ENCODE measurements at places on chromosomes 6 and 20.

DNA sequence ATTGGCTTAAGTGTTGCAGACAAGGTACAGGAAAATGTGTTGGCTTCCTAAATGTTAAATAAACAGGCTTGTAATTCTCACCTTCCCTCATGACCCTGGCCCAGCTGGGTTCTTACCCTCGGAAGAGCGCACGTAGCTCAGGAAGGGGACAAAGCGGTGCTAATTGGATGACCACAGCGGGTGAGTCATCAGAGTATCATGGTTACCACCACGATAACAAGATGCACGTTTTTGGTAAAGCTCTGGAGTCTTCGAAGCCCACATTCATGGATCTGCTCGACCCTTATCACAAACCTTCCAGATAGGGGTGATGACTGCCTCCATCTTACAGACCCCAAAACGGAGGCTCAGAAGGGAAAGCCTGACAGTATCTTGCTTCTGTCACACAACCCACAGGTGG, 32.8 kb downstream of the APCDD1L start:
- DNase-seq = no peak

- no peak for DNase-seq
Measured at GRCh38 chr6:44508646-44509045, 121.1 kb downstream of the CDC5L start.

- DNase-seq = no peak
Measured at GRCh38 chr20:57440678-57441509, 49.7 kb downstream of the RBM38 start.

DNA sequence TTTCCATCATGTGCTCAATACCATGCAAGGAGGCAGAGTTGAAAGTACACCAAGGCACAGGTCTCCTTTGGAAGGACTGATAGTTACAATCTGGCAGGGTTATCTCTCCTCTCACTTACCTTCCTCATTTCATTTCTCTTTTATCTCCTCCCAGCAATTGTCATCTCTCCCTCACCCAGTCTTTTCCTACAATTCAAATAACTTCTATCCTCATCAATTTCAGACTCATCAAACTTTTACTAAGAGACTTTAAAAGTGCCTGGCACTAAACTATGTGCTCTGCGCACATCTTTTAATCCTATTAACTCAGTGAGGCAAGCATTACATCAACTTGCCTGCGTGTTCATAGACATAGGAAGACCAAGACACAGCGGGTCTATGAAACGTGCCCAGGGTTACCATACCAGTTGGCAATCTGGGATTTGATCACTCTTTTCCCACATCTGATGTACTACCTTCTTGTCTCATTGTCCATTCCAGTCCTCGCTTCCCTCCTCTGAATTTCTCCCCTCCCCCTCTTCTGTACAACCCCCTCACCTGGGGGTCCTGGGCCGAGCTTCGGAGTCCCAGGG, 1.2 kb downstream of the VARS1 start:
- no peak for DNase-seq

DNA sequence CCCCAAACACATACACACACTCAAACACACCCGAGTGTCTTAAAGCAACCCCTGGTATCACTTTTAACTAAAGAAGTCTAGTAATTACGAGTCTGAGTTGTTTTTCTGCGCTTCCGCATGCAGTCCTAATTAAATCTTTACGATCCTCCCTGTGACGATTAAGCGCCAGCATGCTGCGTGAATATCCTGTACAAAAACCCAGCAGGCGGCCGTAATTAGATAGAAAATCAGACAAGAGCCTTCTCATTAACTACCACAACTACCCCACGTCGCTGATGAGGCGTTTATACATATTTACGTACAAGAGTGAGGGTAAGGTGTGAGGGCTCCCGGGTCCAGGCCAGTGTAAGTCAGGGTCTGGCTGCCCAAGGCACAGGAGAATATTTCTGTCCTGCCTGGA, 8.1 kb downstream of the TFAP2B start:
- DNase-seq = no peak

GRCh38 chr20:46400828-46401477, 5.5 kb downstream of the ELMO2 start:
- peak; percentile 20 for DNase-seq

DNA sequence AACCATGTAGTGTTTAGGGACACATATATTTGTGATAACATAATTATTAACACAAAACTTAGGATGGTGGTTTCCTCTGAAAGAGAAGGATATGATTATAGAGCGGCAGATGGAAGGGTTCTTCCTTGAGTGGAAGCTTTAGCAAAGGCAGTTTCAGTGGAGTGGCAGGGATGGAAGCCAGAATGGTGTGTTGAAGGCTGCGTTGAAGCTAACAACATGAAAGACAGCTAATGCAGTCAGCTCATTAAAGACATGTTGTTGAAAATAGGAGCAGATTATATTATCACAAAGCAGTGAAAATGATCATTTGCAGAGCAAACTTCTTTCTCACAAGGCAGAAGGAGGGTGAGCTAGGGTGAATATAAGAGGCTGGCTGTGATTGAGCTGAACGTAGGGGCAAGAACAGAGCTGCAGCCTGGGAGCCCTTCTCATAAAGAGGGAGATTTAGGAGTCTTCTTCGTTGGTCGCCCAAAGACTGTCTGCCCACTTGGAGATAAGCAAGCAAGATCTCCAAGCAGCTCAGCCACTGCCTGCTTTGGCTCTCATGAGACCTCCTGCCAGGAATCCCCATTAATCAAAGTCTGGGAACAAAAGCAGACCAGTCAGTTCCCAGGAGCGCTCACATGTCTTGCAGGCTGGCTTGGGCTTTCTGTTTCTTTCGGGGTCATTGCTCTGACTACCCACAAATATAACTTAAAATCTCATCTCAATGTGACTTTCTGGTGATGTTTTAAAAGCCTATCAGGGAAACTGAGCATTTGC, 2.6 kb upstream of the ANKRD6 start:
- DNase-seq = no peak

DNA sequence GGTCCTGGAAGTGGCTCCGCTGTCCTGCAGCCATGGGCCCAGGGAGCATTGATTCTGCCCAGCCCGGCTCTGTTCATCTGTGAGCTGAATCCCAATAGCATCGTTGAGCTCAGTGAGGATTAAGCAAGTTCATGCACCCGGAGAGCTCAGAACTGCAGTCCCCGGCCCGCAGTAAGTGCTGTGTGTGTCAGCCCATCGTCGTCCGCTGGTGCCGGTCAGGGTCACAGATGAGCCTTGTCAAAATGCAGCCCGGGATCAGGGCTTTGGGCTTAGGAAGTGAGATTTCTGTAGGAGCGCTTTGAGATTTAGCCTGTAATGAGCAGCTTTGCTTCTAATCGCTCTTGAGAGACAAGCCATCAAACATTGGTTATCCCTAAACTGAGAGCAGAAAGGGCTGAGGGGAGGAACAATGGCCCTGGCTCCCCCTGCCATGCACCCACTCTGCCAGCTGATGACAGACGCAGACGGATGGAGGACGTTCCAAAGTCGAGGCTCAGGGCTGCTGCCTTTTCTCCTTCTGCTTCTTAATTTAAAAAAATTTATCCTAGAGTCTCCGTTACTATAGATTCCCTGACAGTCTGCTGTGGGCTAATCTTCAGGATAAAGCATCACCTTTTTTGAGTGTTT, 25.6 kb upstream of the SULF2 start:
- no peak for DNase-seq

GRCh38 chr6:33668914-33669313, 42.6 kb downstream of the UQCC2 start:
- peak; percentile 62 for DNase-seq

GRCh38 chr20:52817511-52817910, 154.6 kb upstream of the TSHZ2 start:
- DNase-seq = no peak

DNA sequence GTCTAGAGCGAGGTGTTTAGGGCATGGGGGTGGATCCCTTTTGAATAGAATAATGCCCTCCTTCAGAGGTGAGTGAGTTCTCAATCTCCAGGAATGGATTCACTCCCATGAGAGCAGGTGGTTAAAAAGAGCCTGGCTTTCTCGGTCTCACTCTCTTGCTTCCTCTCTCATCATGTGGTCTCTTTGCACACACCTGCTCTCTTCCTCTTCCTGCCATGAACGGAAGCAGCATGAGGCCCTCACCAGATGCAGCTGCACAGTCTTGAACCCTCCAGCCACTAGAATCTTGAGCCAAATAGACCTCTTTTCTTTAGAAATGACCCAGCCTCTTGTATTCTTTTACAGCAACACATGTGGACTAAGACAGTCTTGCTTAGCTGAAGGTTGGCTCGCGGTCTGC, 119.3 kb downstream of the BMP7 start:
- no peak for DNase-seq

DNA sequence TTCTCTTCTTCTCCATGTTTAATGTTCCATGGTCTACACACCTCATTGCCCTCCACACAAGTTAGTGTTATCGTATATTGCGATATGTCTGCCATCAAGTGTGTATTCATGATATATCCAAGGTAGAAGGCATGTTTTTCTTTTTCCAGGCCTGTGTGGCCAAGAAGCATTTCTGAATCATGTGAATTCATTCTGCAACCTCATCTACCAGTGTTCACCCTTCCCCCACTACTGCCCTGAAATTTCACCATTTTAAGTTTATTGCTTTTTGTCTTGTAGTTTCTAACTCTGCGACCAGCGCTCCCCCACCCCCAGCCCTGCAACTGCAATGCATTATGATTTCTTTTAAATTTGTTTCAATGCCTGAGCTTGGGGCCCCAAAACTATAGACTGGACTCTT, 618.0 kb upstream of the FLRT3 start:
- DNase-seq = no peak

GRCh38 chr6:135637701-135638100, 140.2 kb upstream of the AHI1 start:
- no peak for DNase-seq

DNA sequence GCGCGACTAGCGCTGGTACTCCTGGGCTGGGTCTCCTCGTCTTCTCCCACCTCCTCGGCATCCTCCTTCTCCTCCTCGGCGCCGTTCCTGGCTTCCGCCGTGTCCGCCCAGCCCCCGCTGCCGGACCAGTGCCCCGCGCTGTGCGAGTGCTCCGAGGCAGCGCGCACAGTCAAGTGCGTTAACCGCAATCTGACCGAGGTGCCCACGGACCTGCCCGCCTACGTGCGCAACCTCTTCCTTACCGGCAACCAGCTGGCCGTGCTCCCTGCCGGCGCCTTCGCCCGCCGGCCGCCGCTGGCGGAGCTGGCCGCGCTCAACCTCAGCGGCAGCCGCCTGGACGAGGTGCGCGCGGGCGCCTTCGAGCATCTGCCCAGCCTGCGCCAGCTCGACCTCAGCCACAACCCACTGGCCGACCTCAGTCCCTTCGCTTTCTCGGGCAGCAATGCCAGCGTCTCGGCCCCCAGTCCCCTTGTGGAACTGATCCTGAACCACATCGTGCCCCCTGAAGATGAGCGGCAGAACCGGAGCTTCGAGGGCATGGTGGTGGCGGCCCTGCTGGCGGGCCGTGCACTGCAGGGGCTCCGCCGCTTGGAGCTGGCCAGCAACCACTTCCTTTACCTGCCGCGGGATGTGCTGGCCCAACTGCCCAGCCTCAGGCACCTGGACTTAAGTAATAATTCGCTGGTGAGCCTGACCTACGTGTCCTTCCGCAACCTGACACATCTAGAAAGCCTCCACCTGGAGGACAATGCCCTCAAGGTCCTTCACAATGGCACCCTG, 1.6 kb downstream of the TPBG start:
- peak; percentile 56 for DNase-seq

- DNase-seq = no peak
Measured at GRCh38 chr6:109927052-109927451, 51.1 kb upstream of the GPR6 start.

DNA sequence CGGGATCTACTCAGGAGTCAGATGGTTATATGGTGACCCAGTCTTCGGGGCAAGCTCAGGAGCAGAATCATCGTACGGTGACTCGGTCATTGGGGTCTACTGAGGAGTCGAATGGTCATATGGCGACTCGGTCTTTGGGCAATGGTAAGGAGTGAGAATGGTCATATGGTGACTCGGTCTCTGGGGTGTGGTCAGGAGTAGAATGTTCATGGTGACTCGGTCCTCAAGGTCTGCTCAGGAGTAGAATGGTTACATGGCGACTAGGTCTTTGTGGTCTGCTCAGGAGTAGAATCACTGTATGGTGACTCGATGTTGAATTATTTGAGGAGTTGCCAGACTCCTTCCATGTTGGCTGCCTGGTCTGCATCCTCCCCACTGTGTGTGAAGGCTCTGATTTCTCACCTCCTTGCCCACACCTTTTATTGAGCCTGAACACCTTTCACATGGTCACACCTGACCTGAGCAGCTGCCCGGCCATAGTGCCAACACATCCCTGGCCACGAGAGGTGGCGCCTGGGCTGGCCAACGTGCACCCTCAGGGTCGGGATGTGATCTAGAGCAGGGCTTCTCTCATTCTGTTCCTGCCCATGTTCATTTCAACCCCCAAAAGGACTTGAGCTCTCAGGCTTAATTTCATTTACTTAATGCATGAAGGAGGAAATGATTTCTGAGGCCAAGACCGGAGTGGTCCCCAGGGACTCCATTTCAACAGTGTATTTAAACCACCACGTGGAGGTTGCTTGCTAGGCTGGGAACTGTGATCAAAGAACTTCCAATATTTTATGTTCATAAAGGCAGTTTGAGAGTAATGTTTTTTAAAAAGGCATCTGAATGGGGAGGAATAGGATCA, 119.5 kb downstream of the PHACTR3 start:
- no peak for DNase-seq

- no peak for DNase-seq
Measured at GRCh38 chr6:81625216-81625615, 127.3 kb downstream of the TENT5A start.

DNA sequence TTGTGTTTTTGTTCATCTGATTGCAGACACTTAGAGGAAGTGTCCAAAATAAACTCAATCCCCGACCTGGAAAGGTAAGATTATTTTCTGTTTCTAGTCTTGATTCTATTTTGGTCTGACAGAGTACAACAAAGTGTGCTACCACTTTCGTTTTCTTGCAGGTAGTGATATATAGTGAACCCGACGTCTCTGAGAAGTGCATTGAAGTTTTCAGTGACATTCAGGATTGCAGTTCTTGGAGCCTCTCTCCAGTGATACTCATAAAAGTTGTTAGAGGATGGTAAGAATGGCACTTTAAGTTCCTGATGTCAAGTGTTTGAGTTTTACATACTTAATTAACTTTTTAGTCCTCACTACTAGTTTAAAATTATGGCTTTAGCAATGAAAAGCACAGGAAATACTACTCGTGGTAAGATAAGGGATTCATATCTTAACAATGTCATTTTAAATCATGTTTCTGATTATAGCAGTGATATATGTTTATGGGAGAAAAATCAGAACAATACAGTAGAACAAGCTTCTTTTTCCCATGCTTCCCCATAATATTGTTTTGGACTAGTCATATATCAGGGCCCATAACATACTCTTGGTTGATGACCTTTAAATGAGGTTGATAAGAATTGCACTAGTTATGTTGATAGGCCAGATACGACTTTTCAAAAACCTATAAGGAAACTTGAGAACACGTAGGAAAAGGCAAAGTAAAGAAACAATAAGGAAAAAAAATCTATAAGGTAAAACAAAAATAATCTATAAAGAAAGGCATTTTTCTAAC, 104.0 kb downstream of the RTN4IP1 start:
- peak; percentile 57 for DNase-seq

- DNase-seq = no peak
Measured at GRCh38 chr20:34744847-34745246, 40.7 kb downstream of the TP53INP2 start.

DNA sequence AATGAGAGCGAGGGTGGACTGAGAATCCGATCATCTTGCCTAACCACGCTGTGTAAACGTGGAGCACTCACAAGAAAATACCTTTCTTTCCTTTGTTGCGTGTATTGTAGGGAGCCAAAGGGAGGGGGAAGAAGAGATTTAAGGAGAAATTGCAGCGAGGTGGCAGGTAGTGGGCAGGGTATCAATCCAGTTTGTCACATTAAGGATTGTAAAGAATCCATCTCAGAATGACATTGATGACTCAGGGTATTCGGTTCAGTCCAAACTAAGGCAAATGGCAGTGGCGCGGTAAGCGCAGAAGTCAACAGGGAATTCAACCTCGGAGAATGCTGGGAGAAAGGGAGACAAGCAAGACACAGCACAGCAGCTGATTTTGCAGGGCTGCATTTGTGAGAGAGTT, 146.2 kb downstream of the ID4 start:
- DNase-seq = no peak

All from GM06990 (cell line).